ENCODE measurements at places on chromosomes 6 and 20.
A peak's percentile ranks its signal among the peaks of the same experiment; 100 is the strongest.

DNA sequence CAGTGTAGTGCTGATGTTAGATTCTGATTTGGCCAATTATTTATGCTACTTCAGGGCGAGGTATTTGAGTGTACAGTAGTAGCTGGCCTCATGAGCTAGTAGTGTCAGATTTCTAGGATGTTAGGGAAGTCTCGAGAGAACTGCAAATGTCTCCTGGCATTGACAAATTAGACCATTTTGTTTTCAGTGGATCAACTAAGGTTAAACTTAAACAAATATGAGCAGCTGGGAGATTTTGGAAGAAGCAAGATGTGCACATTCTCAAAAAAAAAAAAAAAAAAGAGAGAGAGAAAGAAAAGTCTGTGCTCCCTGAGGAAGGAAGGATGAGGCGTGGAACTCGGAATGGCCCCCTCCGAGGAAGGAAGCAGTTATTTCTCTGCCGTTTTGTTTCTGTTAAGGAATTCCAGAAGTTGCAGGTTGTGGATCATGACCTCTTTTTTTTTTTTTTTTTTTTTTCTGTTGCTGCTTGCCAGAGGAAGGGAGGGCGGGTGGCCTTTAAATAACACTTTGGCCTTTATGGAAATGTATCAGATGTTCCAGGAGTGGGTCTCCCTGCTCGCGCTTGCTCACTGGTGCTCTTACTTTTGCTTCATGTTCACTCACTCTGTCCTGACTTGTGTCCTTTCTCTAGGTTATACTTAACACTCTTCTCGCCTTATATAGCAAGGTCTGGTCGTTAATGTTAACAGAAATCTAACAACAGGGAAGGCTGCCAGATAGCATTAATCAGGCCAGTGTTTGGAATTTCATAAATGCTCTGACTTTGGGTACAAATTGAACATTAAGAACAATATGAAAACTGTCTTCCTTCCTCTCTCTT is 124.4 kb downstream of the TCP11 start:
- no peak for DNase-seq

DNA sequence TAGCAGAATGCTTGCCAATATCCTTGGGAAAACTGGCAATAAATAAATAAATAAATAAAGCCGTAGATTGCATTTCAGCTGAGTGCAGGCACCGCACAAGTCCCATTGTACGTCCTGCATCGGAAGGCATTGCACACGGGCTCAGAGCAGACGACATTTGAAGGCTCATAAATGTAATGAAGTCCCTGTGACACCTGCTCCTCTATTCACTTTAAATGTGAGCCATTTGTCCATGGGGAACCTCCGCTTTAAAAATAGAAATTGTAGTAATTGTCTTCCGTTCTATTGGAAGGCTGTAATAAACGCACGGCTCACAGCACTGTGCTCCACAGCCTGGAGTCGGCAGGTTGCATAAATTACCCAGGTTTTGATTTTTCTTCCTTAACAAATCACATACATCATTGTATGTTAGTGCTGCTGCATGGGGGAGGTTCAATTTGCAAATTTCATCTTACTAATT is 32.6 kb downstream of the MYT1 start:
- DNase-seq = no peak

DNA sequence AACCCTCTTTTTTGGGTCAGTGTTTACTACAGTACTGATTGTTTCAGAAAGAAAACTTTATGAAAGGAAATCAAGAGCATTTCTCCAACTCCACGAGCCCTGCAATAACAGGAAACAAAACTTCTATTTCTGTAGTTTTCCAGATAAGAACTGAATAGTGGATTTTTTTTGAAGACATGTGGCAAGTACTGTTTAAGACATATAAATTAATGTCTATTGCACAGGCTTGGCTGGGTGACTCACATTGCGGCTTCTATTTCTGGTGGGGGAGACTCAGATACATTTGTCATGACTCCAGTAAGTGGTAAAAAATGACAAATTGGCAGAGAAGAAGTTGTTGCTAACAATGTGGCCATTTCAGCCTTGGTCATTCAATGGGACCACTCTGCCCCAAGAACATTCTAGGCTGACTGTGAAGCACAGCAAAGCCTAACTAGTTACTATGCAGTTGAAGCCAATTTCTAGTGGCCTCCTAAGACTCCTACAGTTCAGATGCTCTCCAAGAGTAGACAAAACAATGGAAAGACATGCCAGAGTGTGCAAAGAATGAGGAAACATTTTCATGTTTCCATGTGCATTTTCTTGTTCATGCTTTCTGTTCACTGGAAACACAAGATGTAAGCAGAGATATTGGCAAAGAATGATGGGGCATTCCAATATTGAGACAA is 200.9 kb downstream of the EDN1 start:
- no peak for DNase-seq

DNA sequence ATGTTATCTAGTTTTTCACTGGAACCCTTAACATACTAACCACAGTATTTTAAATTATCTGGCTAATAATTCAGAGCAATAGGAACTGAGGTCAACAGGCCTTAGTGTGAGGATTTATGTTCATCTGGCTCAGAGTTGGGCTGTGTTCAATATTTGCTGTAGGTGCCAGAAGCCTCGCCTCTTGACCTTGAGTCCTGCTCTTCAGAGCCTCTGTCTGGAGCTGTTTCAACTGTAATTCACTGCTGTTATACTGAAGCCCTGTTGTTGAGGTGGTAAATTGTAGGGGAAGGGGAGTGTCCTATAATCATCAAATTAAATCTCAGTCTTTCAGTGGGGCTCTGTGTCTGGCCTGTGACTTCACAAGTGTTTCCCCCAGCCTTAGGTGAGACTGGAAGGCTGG is 184.4 kb downstream of the CDH26 start:
- no peak for DNase-seq

DNA sequence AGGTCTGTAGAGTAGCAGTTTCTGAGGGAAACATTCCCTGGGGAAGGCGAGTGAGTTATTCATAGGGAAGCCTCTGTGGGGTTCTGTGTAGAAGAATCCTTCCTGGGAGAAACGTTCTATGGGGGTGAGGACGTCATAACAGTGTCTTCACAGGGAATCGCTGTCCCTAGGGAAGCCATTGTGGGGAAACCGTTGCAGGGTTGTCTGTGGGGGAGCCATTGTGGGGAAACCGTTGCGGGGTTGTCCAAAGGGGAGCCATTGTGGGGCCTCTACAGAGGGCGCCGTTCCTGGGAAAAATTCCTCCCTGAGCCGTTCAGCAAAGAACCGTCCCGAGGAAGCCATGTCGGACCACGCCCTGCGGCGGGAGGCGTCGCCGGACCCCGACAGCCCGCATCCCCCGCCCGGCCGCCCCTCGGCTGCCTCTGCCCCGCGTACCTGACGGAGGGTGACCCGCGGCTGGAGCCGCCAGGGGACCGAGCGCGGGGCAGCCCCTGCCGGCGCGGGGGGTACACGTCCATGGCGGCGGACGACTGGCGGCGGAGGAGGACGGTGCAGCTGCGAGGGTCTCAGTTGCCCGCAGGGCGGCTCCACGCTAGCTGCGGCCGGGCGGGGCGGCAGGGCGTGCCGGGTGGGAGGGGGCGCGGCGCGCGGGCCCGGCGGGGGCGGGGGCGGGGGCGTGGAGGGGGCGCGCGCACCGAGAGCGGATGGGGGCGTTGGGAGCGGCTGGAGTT is at the start of gene DNAAF9:
DNAAF9 (minus strand) TSS at position 630 of the 731 bp plus-strand sequence; CDS start at position 518, 112 bp downstream.
- peak; percentile 27 for DNase-seq

DNA sequence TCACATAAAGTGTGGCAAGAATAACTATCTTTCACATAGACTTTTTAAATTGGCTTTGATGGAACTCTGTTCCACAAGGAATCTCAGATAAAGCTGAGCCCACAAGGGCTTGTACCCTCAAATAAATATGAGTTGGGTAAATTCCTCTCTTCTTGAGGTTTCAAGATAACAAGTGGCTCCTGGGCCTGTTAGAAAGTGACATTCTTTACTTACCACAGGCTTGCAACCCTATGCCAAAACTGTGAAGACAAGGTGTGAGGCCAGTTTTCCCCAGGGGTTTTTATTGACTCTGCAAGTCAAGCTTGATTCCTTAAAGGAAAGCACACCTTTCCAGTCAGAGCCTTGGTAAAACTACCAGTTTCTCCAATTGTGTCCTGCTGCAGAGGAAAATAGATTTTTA is 664.8 kb upstream of the GJE1 start:
- DNase-seq = no peak

GRCh38 chr6:117728626-117729025 is 53.4 kb downstream of the NUS1 start:
- DNase-seq = no peak

DNA sequence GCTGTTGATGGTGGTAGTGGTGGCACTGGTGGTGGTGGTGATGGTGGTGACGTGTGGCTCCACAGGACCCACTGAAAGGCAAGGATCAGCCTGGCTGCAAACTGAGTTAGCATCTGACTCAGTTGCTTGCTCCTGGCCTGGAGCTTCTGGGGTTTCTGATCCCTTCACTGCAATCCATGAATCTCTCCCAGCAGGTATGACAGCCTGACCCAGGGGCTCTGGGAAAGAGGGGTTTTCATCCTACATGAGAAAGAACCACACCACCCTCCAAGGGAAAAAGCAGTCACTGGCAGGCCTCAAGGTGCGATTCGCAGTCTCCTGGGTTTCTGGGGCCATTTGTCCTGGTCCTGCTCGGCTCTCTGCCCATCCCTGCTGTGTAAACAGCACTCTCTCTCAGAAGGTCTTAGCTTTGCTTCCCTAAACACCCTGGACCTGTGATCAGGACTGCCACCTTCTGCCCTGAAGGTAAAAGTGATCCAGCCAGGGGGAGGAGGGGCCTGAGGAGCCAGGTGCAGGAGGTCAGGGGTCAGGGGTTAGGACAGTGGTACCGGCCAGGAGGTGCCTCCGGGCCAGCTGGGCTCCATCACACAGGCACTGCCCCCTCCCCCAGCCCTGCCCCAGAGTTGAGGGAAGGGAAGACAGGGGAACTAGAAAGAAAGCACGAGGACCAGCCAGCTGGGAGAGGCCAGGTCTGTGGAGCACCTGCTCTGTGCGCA is 152.0 kb downstream of the BMP7 start:
- no peak for DNase-seq

All from AML-193 (cell line).